ENCODE measurements at places on chromosomes 3 and 15.

GRCh38 chr15:64223882-64224281 lies 61.1 kb upstream of the PPIB start:
- DNase-seq: no peak

DNA sequence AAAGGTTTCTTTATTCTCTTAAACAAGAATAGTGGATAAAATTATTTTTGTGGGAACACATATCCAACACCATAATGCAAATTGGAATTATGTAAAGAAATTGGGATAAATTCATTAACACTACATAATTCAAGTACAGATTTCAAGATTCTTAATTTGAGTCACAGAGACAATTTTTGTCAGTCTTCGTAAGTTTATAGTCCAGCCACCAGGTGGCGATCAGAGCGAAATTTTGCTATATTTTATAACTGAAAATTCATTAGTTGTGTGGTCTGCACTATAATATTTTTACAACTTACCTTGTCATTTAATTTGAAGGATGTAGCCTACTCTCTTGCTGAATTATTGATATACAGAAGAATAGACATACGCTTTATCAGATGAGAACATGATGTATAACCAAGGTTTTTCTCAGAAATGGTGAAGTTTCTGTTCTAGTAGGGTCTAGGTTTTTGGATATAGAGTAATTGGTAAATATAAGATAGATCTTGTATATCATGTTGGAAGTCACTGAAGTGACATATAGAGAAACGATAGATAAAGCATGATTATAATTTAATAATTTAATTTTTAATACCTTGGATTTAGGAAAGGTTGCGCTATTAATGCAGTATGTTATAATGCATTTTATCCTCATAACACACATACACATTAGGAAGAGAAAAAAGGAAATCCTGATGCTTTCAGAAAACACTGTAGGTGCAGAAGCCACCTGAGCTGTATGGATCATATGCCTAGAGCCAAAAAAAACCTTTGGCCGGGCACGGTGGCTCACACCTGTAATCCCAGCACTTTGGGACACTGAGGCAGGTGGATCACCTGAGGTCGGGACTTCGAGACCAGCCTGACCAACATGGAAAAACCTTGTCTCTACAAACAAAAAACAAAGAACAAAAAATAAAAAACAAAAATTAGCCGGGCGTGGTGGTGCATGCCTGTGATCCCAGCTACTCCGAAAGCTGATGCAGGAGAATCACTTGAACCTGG lies 31.7 kb downstream of the PLSCR4 start:
- DNase-seq: no peak

DNA sequence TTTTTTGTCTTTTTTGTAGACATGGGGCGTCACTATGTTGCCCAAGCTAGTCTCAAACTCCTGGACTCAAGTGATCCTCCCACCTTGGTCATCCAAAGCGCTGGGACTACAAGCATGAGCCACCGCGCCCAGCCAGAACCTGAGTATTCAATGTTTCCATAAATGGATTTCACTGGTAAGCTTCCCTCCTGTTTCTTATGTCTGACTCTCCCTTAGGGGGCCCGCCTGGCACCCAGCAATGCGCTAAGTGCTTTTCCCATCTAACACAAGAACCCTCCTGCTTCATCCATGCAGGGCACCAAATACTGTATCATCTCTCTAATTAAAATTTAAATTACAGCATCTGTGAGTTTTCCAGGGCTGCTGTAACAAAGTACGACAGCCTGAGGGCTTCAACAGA lies 44.9 kb downstream of the KLF15 start:
- no peak for DNase-seq

GRCh38 chr15:70062321-70062956 lies 35.3 kb downstream of the TLE3 start:
- peak; percentile 77 for DNase-seq

- no peak for DNase-seq
Measured at GRCh38 chr3:49674497-49674983, 389 bp downstream of the APEH start.

DNA sequence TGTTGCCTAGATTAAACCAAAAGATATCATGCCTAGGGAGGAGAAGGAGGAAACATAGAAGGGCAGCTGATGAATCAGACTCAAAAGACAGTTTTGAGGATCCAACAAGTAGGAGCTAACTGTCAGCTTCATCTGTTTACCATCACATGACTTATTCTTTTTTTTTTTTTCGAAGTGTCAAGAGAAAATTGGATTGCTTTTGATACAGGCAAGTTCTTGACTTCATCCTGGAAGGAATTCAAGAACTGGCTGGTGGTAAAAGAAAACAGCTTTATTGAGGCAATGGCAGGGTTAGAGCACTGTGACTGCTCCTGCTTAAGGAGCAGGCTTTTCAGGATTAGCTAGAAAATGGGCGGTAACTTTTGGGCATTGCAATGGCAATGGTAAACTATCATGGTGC lies 227.5 kb upstream of the KCNMB2 start:
- no peak for DNase-seq

DNA sequence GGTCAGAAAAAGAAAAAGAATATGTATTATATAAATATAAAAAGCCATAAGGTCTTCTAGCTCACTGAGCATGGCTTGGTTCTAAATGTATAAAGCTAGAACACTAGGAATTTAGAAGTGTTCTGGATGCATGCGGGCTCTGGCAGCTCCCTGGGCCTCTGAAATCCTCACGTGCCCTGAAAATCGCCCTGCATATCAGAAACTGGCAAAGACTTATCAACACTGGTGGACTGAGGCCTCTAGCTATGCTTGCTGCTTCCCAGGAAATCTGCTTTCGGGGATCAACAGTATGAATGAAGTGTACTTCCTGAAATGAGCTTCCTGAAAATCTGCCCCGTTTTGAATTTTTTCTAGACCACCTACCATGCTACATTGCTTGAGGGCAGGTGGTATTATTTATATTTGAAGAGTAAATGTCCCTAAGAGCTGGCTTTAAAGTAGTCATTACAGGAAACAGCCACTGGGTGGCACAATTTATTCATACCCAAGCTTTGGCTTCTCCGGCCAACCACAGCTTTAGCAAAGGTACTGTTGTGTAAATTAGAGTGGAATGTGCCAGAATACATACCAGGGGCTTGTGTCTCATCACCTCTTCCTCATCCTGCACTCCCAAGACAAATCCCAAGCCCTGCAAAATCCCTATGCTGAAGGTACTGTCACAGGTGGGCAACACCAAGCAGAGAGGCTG lies 17.7 kb downstream of the CRTAP start:
- no peak for DNase-seq

DNA sequence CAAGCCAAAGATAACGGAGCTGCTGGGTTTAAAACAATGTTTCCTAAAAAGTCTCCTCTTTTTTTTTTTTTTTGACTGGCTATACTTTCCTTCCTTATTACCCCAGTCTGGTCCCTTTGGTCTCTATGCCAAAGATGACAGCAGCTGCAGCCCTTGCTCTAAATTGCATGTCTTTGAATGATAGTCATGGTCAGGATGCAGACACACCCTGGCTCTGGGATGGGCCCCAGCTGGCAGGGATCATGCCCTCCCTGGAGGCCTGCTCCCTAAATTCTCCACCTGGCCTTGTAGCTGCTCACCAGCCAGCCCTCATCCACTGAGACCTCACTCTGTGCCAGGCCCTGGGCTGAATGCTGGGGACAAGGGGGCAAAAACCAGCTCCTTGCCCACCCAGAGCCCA lies 95.8 kb downstream of the MESD start:
- DNase-seq: no peak

DNA sequence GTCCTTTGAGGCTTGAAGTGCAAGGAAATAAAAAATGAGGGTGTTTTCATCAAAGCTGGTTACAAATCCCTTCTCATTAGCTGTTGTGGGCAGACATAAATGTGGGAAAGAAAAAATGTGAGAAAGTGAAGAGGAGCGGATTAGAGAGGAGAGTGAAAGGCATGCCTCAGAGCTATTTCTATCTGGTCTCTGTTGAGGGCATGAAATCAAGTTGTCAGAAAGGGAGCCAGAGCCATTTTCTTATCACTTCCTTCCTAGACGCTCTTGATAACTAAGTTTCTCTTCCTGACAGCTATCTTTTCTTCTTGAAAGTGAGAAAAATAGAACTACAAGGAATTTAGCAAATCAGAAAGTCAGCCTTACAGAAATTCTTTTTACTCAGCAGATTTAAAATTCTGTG lies 20.8 kb upstream of the CAPN3 start:
- DNase-seq: no peak

DNA sequence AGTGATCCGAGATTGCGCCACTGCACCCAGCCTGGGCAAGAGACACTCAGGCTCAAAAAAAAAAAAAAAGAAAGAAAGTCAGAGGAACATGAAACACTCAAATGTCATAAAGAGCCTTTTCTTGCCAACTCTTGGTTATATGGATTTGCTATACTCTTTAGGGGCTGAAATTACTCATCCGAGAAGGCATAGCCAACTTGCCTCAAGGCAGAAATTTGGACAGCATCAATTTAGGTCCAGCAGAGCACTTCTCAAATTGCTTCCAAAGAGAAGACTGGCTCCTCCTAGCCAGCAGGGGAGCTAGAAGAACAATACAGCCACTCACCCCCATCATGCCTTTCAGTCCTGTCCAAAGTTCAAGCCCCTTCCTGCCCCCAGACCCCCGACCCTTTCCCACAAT lies 43.8 kb downstream of the OSBPL10 start:
- DNase-seq: no peak

DNA sequence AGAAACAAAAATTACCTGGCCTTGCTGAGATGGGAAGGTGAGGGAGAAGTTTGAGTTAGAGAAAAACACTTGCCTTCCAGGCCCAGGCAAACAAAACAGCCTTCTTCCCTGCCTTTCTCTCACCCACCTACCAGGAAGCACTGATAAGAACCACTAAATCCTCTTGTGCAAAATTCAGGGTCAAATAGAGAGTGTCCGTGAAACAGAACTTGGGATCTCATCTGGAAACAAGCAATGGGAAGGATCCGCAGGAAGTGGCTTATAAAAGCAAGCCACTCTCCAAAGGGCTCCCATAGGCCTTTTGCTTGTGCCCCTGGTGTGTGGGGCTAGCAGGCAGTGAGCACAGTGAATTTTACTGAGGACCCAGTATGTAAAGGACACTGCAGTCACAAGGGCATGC lies 11.0 kb downstream of the ADAMTS9 start:
- no peak for DNase-seq

DNA sequence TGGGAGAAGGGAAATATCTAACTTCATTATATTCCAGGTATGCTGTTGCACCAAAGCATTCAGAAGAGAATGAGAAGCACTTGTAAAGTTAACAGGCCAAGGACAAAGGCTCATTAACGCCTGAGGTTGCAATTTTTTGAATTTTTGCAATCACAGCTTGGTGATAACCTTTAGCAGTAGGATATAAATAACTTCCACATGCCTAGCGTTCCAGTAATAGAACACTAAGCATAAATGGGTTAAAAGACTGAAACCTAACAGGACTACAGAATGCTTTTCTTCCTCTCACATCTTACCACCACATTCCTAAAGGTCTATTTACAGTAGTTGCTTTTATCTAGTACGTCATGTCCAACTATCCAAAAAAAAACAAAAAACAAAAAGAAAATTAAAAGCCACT lies 57.4 kb upstream of the IMPG2 start:
- no peak for DNase-seq

DNA sequence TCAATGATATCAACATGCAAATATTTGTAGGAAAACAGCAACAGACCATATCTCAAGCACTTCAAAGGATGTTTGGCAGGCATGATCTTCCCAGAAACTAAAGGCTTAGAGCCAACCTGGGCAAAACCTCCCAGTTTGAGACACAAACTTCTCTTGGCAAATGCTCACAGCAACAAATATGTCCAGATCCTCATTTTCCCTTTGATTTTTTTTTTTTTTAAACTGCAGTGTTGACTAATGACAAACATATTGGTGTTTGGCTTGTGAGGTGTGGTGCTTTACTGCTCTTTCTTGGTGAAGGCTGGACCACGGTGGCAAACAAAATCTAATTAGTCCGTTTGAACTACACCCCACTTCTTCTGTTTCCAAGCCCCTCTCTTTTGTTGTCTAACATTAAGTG lies 87.2 kb downstream of the EBLN2 start:
- no peak for DNase-seq

- no peak for DNase-seq
Measured at GRCh38 chr3:57582474-57583168, 14.5 kb downstream of the ARF4 start.

GRCh38 chr3:12300137-12300536 lies 11.3 kb downstream of the PPARG start:
- no peak for DNase-seq
